ENCODE measurements at places on chromosomes 16 and 17.
A peak's percentile ranks its signal among the peaks of the same experiment; 100 is the strongest.

DNA sequence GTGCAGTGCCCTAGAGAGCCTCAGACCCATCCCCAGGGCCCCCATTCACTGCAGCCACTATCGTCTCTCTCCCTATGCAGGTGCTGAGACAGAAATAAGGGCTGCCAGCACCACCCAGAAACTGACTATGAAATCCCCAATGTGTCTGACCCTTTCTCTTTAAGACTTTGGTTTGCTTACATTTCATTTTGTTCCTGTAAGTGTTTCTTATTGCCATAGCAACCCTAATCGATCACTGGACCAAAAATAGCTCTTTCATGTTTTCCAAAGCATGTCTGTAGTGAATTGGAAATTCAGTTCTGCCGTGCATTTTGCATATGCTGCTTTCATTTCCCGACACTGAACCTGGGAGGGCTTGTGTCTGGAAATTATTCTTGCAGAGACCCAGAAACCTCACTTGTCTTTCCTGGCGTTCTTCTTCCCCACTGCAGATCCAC lies 148.7 kb upstream of the NOL11 start:
- DNase-seq = no peak

DNA sequence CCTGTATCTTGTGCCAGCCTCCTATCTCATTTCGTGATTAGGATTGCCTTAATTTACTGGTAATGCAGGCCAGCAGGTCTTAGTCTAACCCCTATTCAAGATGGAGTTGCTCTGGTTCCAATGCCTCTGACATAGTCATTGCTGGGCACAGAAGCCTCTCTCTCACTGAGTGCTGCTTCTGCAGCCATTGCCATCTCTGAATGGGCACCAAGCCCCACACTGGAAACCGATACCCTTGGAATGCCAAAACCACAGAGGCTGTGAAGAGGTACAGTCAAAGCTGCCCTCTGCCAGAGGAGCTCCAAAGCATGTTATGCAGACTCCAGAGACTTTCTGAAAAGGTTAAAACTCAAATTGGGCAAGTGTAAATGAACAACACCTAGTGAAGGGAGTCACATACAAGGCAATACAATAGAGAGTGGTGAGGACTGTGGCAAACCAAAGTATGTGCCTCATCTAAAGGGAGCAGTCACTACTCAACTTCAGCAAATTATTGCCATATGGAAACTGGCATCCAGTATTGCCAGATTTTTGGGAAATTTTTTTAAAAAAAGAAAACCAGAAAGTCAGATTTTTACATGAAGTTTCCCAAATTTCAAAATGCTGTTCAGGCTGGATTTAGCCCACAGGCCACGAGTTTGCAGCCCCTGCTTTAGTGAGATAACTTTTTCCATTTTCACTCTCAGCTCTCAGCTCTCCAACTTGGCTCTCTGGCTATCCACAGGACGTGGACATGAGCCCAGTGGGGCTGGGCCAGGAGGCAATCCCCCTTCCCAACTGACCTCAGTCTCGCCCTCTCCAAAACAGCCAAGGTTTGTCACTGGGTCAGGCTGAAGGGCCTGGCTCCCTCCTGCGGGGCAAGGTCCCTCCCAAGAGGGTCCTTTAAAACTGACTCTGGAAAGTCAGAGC lies 2.1 kb upstream of the MMP2 start:
- DNase-seq = no peak

DNA sequence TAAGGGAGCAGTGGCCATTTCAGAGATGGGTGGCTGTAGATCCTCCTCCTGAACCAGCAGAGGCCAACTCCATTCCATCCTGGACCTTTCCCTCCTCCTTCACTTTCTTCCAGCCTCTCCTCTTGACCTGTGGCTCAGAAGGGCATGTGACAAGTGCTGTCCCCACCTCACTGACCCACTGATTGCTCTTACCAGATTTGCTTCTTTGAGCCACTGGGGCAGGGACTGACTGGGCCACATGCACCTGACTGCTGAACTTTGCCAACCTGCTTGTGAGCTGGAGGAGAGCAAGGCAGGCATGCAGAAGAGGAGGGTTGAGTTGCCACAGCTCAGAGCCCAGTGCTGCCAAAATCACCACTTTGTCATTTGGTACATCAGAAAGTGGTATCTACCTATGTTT lies 68.3 kb downstream of the MSI2 start:
- DNase-seq = no peak

GRCh38 chr16:61435346-61435745 lies 600.9 kb downstream of the CDH8 start:
- no peak for DNase-seq

DNA sequence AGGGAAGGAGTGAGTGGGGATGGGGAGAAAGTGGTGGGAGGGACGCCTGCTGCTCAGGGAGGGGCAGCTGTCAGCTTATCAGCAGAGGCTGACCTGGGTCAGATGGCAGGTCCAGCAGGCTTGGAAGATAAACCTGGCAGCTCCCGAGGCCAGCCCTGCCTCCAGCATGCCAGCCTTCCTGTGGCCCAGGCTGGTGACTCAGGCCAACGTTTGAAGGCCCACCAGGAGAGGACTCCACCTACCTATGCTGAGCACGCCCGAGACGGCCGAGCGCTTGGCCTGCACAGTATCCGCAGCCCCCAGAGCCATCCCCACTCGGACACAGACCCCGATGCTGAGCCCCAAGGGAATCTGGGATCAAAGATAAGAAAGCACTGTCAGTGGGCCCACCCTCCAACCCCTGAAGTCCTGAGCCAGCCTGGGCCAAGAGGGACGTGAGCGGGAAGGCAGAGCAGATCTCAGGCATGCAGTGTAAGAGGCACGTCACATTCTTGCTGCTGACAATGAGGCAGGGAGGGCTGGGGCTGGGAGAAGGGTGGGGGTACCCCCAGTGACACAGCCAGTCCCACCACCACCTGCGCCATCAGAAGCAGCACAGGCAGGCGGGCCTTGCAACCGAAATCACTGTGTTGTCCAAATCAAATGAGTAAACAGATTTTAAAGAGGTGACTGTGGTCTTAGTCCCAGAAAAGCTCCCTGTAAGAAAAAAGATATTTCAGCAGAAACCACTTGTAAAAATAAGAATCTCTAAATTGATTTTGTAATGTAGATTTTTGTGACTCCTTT lies 12.4 kb downstream of the SLC47A2 start:
- no peak for DNase-seq

DNA sequence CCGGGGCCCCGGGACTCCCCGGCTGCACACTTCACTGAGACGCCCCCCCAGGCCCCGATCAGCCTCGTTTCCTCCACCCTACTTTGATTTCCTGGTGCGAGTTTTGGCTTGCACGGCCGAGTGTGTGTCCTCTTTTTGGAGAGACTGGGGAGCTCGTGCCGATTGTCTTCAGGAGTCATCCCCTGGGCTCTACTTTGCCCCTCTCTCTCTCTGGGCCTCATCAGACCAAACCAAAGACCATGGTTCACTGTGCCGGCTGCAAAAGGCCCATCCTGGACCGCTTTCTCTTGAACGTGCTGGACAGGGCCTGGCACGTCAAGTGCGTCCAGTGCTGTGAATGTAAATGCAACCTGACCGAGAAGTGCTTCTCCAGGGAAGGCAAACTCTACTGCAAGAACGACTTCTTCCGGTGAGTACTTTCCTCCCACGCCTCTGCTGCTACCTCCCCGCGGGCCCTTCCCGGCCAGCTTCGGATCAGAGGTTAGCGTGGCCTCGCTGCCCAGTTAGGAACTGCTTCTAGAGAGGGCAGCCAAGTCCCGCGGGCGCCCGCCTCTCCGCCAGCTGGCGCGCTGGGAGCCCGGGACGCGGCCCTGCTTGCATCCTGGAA lies 787 bp downstream of the LHX1 start:
- no peak for DNase-seq

GRCh38 chr17:72743037-72743467 lies 349.4 kb downstream of the SLC39A11 start:
- no peak for DNase-seq

- peak; percentile 31 for DNase-seq
Observed at GRCh38 chr17:67434061-67434525, 57.0 kb downstream of the PITPNC1 start.

GRCh38 chr16:3650631-3651265 lies 3.7 kb upstream of the DNASE1 start:
- peak; percentile 4 for DNase-seq

DNA sequence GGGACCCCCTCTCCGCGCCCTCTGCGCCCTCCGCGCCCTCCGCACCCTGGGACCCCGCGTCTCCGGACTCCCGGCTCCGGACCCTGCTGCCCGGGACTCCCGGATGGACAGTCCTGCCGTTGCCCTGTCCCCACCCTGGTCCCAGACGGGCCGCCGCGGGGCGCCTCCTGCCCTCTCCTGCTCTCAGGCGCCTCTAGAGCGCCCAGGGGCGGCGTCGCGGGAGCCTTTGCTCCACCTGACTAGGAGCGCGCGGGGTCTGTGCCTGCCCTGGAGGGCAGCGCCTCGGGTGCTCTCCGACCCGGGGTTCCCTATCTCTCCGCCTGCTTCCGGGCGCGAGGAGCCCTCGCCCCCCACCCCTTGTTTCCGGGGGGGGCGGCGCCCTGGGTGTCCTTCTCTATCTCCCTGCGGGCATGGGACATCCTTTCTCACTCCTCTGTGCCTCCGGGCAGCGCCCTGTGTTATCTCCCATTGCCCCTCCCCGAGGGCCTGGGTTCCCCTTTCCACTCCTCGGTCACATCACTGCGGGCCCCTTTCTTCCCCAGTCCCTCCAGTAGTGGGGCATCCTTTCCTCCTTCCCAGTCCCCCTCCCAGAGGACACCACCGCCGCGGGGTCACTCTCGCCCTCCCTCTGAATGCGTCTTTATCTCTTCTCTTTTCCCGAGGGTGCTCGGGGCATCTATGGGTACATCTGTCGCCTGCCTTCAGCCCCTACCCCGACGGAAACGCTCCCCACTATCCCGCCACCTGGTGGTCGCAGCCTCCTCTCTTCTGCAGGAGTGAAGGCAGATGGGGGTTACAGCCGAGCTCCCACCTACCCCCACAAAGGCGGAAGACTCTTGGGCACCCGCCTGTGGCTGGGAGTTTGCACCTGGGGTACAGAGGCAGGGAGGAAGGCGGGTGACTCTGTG lies 875 bp downstream of the PRKCB start:
- peak; percentile 51 for DNase-seq

GRCh38 chr16:29978081-29978480 lies 4.4 kb downstream of the TAOK2 start:
- no peak for DNase-seq

- DNase-seq = no peak
Observed at GRCh38 chr16:47308601-47309000, 152.3 kb downstream of the ITFG1 start.

- DNase-seq = no peak
Observed at GRCh38 chr17:77999413-78000173, 41.1 kb downstream of the TNRC6C start.

DNA sequence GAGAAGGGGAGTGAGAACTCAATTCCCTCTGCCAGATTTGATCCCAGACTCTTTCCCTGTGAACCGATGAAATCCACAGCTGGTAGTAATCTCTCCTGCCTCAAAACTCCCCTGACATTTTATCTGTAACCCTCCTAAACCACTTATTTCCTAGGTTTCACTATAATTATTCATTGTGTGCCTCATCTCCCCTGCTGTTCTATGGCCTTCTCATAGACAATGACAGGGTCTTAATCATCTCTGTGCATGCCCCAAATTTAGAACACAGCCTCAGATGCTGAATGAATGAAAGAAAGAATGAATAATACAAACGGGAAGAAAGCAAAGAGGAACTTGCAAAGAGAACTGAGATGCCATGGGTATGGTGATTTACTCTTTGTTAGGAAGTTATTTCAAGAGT lies 451.1 kb downstream of the HS3ST3B1 start:
- DNase-seq = no peak

DNA sequence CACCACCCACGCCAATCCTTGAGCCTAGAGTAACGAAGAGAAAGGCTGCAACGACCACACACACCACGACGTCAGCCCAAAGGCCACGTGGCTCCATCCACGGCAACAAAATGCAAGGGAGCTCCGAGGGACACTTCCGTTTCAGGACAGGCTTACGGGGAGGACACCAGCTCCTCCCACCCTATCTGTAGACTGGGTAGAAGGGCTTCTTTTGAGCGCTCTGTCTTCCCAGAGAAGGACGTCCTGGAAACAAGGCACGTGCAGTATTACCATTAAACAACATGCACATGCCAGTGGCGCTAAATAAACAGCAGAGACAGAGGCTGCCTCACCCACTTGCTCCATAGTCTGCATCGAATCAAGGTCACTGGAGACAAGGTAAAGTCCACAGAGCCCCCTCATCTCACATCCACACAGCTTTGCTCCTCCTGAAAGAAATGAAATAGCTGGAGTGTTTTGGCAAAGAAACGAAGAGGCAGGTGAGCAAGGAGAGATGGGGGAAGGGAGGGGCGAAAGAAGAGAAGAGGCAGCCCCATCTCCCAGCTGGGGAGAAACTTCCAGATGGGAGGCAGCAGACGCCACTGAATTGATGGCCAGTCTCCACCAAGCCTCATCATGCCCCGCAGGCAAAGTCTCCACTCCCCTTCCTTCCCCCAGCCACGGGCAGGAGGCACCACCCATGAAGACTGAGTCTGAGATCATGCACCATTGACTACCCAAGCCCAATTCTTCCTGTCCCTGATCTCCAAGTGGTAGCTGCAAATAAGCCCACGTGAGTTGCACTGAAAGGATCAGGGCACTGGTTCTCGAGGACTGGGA lies 24.0 kb downstream of the ZFHX3 start:
- no peak for DNase-seq

- no peak for DNase-seq
Observed at GRCh38 chr17:75478508-75478907, 22.1 kb downstream of the TMEM94 start.

- DNase-seq = no peak
Observed at GRCh38 chr16:83392743-83393142, 415.0 kb upstream of the HSBP1 start.

DNA sequence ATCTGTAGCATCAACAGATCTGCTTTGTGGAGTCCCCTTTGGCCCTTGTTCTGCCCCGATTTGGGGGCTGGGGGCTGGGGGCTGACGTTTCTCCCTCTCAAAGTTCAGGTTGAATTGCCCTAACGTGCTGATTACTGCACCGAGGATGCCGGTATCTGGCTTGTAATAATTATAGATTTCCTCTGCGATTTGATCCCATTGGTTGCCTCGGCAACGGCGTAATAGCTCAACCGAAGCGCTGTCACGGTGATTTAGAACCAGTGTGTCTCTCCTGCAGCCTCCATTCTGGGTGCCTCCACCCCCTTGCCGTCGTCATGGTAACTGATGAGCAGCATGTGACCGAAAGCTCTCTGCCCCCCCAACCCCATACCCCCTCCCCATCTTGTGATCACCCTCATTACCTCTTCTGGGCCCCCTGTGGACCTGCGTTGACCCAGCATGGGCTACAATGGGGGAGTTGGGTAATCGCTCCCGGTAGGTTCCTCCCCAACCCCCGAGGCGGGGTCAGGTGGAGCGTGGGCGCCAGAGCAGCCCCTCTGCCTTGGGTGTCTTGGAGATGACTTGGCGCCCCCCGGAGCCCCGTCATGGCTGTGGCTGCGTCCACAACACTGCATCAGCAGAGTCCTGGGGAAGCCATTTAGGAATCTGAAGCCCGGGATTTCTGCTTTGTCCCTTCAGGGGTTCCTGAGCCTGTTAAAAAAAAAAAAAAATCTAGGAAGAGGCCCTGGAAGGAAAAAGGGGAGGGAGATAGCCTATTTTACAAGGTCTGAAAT lies 38.4 kb downstream of the ABAT start:
- DNase-seq = no peak
